ENCODE measurements at places on chromosomes 13 and 19. TPM values are rescaled to one million over a fixed set of nuclear protein-coding genes. Genes with fewer than 3 reads are reported as not detected.

The ZNF865 gene
- 0.36 TPM for polyA plus RNA-seq

The EPSTI1 gene
- polyA plus RNA-seq, result 30.1 TPM

The TEX101 gene
- polyA plus RNA-seq, result not detected

The RFPL4A gene
- not detected for polyA plus RNA-seq

The OXGR1 gene
- polyA plus RNA-seq, result not detected

The CD177 gene
- polyA plus RNA-seq, result not detected

The TSSK6 gene
- polyA plus RNA-seq, result 4.6 TPM

The ZNF470 gene
- polyA plus RNA-seq, result 2.1 TPM

The ZNF525 gene
- polyA plus RNA-seq, result 12.4 TPM

The MAN2B1 gene
- 99.6 TPM for polyA plus RNA-seq

The PEAK3 gene
- polyA plus RNA-seq, result 0.26 TPM
